Smooth muscle cell of the pulmonary artery (primary cell): ENCODE measurements at places on chromosomes 3 and 15. TPM values are rescaled to one million over a fixed set of nuclear protein-coding genes. Genes with fewer than 3 reads are reported as not detected.

Gene WDR73
- total RNA-seq: 28.5 and 32.3 TPM in 2 replicates

Gene BCL2A1
- total RNA-seq: 0.33 and 1.1 TPM in 2 replicates

Gene SRP14
- 187 and 197 TPM in 2 replicates for total RNA-seq

Gene PCOLCE2
- total RNA-seq: 192 and 258 TPM in 2 replicates

Gene BSN
- total RNA-seq: 0.07 and 0.17 TPM in 2 replicates

Gene SLC9A9
- total RNA-seq: 2.4 and 6.6 TPM in 2 replicates

Gene EPHB1
- total RNA-seq: 0.69 and 0.98 TPM in 2 replicates

Gene UROC1
- total RNA-seq: not detected in 2 replicates

Gene SCAANT1
- total RNA-seq: not detected in 2 replicates

Gene LNP1
- total RNA-seq: 1.6 and 2.9 TPM in 2 replicates
